ENCODE measurements at places on chromosomes 1 and 21.

- peak; percentile 5 for DNase-seq
Measured at GRCh38 chr1:88890791-88891317, 513 bp downstream of the GTF2B start.

- no peak for DNase-seq
Measured at GRCh38 chr21:44370027-44370735, 16.8 kb downstream of the TRPM2 start.

GRCh38 chr1:210236840-210237409, 4.3 kb downstream of the SERTAD4 start:
- DNase-seq: peak; percentile 55

GRCh38 chr1:230303822-230304221, 122.3 kb downstream of the PGBD5 start:
- DNase-seq: no peak

DNA sequence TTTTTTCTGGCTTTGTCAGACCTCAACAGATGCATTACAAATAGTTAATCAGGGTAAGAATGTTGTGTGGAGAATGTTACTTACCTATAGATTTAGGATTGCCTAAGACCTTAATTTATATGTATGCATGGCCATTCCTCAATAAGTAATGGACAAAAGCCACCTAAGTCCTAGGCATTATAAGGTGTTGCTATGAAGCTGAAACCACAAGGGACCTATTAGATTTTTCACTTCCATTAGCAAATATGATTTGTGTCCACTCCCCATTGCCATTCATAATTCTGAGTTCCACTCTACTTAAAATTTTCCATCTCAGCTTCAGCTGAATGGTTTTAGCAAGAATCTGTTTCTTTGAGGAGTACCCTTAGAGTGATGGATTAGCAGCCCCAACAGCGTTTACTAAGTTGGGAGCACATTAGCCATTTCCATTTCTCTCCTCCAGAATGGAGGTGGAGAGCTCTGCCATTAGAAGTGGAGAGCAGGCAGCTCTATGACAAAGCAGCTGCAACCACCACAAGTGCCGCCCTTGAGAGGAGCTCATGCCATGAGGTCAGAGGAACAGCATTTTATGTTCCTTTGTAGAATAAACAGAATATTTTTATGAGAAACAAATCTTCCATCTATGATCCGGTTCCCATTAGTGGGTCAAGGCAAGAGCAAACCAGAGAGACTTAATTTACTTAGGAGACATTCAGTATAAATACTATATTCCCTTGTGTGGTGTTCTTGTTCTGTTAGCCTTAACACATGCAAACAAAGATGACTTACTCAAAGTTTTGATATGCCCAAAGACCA, 28.9 kb upstream of the C1orf87 start:
- no peak for DNase-seq

GRCh38 chr1:113540335-113540734, 150.0 kb downstream of the MAGI3 start:
- DNase-seq: no peak

GRCh38 chr1:98325646-98326440, 335.7 kb upstream of the SNX7 start:
- no peak for DNase-seq

GRCh38 chr1:94253456-94254017, 16.2 kb upstream of the ARHGAP29 start:
- no peak for DNase-seq

Data from occipital lobe (tissue), 3 donors.